ENCODE measurements at places on chromosomes 12 and 14. TPM values are rescaled to one million over a fixed set of nuclear protein-coding genes. Genes with fewer than 3 reads are reported as not detected.
A peak's percentile ranks its signal among the peaks of the same experiment; 100 is the strongest.

- H3K27ac ChIP-seq = no peak overlapping the region
- DNase-seq = no peak
- H3K27me3 ChIP-seq = no peaks in the 10 kb centered on the region
- no peak overlapping the region for H3K4me3 ChIP-seq
Observed at GRCh38 chr12:128806573-128806972, 17.2 kb downstream of the SLC15A4 start.

GRCh38 chr12:5197131-5197530, 153.5 kb downstream of the KCNA5 start:
- H3K36me3 ChIP-seq = no peaks in the 10 kb centered on the region
- H3K27ac ChIP-seq = no peak overlapping the region
- peaks cover 25% of the 10 kb centered on the region for H3K27me3 ChIP-seq
- DNase-seq = no peak
- no peaks in the 10 kb centered on the region for H3K4me1 ChIP-seq

Gene AMHR2
- not detected for total RNA-seq

- H3K4me3 ChIP-seq = no peak overlapping the region
- peaks cover 7% of the 10 kb centered on the region for H3K36me3 ChIP-seq
- H3K27ac ChIP-seq = no peak overlapping the region
- no peaks in the 10 kb centered on the region for H3K27me3 ChIP-seq
- no peak for DNase-seq
Observed at GRCh38 chr14:56295743-56296142, 177.5 kb downstream of the PELI2 start.

- H3K4me3 ChIP-seq = no peak overlapping the region
- no peak overlapping the region for H3K27ac ChIP-seq
- no peaks in the 10 kb centered on the region for H3K4me1 ChIP-seq
- no peaks in the 10 kb centered on the region for H3K27me3 ChIP-seq
Observed at GRCh38 chr12:33427071-33427470, 12.5 kb downstream of the SYT10 start.

GRCh38 chr12:48165089-48165981, 8.0 kb upstream of the ASB8 start:
- DNase-seq = peak; percentile 26
- no peaks in the 10 kb centered on the region for H3K36me3 ChIP-seq
- H3K27me3 ChIP-seq = peaks cover 8% of the 10 kb centered on the region
- H3K4me1 ChIP-seq = peaks cover 10% of the 10 kb centered on the region

Gene VWF
- total RNA-seq = 0.24 TPM

GRCh38 chr14:85883101-85883500, 353.2 kb downstream of the FLRT2 start:
- no peaks in the 10 kb centered on the region for H3K27me3 ChIP-seq
- H3K4me1 ChIP-seq = no peaks in the 10 kb centered on the region
- no peaks in the 10 kb centered on the region for H3K36me3 ChIP-seq
- no peak for DNase-seq

DNA sequence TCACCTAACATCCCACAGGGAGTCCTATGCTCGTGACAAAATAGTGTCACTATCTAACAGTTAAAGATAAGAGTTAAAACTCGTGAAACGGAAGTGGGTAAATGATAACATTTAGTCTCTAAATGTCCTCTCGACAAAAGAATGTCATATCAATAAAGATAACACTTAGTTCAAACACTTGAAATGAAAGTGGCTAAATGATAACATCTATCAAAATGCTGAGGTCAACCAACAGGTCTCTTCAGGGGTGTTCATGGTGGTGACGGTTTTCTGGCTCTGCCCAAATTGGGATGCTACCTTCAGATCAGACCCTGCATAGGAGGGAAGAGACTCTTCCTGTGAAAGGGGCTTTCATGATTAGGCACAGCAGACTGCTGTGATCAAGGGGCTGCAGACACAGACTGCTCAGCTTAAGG, 22.1 kb downstream of the IL26 start:
- peaks cover 37% of the 10 kb centered on the region for H3K4me1 ChIP-seq
- H3K27ac ChIP-seq = no peak overlapping the region
- H3K36me3 ChIP-seq = no peaks in the 10 kb centered on the region
- no peaks in the 10 kb centered on the region for H3K27me3 ChIP-seq

- H3K27ac ChIP-seq = no peak overlapping the region
- DNase-seq = no peak
- H3K36me3 ChIP-seq = peaks cover 3% of the 10 kb centered on the region
Observed at GRCh38 chr14:71119832-71120231, 212.6 kb downstream of the PCNX1 start.

Gene SLC25A21
- not detected for total RNA-seq

Gene PLEKHG7
- total RNA-seq = not detected

DNA sequence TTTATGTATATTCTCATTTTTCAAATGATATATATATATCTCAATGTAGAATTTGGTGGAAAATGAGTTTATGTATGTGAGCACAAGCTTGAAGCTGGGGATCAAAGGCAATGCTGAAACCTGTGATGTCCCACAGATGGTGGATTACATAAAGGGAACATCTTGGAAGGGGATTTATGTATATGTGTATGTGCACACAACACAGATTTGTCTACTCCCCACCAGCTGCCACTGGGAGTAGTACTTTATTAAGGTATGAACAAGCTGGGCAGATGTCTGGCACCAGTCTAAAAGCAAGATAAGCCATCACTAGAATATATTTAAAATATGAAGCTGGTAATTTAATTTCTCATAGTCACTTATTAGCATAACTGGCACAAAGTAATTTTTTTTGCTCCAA, 895.6 kb downstream of the SLC6A15 start:
- H3K27me3 ChIP-seq = no peaks in the 10 kb centered on the region
- no peaks in the 10 kb centered on the region for H3K36me3 ChIP-seq
- H3K27ac ChIP-seq = no peak overlapping the region

DNA sequence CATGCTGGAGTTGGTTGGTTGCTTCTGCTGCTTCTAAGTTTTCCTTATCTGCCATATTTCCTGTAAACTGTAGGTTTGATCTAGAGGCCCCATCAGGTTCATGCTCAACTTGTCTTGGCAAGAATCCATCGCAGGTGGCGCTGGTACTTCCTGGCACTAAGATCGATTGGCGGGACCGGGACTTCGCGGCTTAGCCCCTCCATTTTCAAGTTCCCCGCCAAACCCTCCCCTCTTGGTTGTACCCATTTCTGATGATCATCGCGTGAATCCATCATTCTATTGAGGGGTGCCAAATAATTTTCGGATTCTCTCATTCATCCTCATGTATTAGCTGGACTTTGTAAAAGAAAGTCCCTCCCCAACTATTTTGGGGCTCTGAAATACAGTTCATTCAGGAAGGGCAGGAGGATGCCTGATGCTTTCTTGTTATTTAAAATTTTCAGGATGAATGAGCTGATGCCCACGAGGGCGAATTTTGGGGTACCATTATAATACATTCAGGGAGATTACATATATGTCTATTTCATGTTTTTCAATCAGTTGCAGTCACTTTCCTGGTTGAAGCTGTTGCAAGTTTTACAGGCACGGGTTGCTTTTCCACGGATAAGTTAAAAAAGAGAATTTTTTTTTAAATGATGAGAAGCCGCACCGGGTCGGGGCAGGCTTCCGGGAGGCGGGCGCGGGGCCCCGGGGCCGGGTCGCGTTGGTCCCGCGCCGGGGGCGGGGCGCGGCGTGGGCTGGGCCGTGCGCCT, 395 bp upstream of the BRI3BP start:
- H3K4me3 ChIP-seq = peak overlapping the region; percentile 80
- peaks cover 22% of the 10 kb centered on the region for H3K4me1 ChIP-seq
- peak overlapping the region; percentile 84 for H3K27ac ChIP-seq
- DNase-seq = peak; percentile 86
- no peaks in the 10 kb centered on the region for H3K27me3 ChIP-seq
- H3K36me3 ChIP-seq = peaks cover 15% of the 10 kb centered on the region

DNA sequence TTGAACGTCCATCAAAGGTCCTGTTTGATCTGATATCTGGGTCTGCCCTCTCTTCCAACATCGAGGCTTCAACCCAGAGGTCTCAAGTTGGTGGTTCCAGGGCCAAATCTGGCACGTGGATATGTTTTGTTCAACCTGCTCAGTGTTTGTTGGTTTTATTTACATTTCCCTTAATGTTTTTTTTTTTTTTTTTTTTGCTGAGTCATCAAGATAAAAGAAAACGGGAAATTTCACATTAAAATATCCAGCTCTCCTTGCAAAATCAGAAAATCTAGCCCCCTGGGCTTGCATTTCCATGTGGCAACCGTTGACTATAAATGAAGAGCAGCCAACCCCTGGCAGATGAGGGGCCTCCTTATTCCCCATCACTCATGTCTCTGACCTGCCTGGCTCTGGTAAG, 765.6 kb upstream of the TBX3 start:
- no peak overlapping the region for H3K27ac ChIP-seq
- no peak overlapping the region for H3K4me3 ChIP-seq
- no peak for DNase-seq
- peaks cover 2% of the 10 kb centered on the region for H3K4me1 ChIP-seq
- H3K36me3 ChIP-seq = no peaks in the 10 kb centered on the region
- peaks cover 39% of the 10 kb centered on the region for H3K27me3 ChIP-seq

DNA sequence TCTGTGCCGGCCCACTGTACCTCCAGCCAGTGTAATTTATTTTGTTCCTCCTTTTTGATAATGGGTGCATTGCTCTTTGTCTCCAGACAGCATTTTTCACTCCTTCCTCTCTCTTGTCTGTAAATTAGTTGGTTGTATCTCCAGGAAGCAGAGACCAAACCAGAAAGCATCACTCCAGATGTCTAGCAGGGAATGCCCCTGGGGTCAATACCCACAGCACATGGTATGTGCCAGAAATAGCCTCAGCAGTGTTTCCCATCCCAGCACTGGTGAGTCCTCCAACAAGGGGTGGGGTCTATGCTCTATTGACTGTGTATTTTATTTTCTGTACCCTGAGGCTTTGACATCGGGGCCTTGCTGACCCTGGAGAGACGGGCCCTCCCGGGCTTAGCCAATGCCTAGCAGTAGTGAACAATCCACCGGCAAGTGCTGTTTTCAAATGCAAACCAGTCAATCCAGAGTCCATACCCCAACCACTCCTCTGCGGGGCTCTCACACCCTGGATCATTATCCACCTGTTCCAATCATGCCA, 50.2 kb upstream of the FZD10 start:
- DNase-seq = no peak
- no peak overlapping the region for H3K27ac ChIP-seq
- no peaks in the 10 kb centered on the region for H3K4me1 ChIP-seq

Gene MEG3
- total RNA-seq = 0.10 TPM

DNA sequence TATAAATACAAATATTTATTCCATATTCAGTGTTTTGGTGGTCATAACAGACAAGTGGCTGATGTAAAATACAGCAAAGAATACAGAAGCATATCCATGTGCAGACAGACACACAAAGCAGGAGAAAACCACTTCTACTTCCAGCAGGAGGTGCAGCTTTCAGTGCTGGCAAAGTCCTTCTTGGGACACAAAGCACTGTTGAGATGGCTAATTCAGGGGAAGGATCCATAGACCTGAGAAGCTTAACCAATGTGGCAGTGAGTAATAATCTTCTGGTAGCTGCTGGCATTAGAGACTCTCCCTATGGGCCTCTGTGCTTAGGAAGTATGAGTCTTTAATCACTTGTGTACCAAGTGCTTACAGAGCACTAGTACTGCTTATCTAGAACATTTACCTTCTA, 26.8 kb downstream of the AMN1 start:
- no peak overlapping the region for H3K4me3 ChIP-seq
- H3K27me3 ChIP-seq = no peaks in the 10 kb centered on the region
- no peak overlapping the region for H3K27ac ChIP-seq
- H3K4me1 ChIP-seq = peaks cover 16% of the 10 kb centered on the region
- peaks cover 21% of the 10 kb centered on the region for H3K36me3 ChIP-seq

Gene RIPK3
- total RNA-seq = 5.4 TPM
